ENCODE measurements at places on chromosomes 12 and 14.

GRCh38 chr12:125228519-125229260, 163.5 kb downstream of the AACS start:
- DNase-seq: no peak

- DNase-seq: peak; percentile 34
Observed at GRCh38 chr12:80443974-80444666, at the start of gene PTPRQ. TSS of gene PTPRQ (plus strand) at chr12:80444235. CDS start at chr12:80444346, 111 bp downstream.

- no peak for DNase-seq
Observed at GRCh38 chr12:31279390-31279924, 46.5 kb downstream of the SINHCAF start.

DNA sequence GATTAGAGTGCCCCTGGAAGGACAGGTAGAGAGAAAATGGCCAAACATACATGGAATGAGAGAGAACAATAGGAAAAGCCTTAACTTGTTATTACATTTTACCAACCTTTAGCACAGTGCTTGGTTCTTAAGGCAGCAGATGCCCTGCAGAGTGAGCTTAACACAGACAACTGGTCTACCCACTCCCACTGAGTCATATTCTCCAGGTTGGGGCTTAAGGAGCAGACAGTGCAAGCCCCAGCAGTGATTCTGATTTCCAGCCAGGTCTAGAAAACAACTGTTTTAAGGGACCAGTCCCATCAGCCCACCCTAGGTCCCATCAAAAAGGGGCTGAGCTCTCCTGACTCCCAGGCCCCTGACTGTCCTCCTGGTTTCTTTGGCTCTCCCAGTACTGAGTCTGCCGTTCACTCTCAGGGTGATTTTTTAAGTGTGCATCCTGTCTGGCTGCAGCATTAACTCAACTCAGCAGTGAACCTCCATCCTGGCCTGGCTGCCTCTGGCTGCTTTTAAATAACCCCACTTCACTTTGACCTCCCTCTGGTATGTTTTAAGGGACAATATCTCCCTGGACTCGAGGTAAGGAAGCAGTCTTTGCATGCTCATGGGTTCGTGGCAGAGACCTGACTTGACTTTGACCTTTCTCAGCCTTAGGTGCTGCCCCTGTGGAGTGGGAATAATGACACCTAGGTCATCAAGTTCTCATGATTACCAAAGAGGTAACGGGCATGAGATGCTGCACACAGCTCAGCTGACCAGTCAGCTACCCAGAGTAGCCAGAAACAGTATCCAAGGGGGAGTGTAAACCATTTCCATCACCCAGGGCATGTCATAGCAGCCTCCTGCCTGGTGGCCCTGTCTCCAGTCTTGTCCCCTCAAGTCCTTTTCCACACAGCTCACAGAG, 210.7 kb upstream of the PWP1 start:
- no peak for DNase-seq

GRCh38 chr14:66076176-66076575, 410.0 kb upstream of the CCDC196 start:
- DNase-seq: no peak

DNA sequence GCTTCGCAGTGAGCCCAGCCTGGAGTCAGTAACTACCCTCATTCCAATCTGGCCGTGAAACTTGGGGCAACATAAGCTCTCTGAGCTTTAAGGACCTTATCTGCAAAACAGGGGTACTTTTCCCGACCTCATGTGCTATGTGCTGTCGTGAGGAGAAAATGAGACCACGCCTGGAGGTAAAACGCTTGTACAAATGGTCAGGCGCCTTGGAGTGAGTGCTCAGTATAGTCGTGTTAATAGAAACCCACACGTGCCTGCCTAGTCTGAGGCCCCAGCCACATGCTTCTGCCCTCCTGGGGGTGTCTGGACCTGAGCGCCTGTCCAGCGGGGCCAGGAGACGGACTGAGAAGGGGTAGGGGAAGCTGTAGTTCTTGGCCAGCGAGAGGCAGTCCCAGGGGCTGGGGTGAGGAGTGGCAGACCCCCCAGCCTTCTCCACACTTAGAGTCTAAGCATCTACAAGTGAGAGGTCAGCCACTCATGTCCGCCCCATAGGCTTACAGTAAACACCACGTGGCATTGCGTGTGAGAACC, 4.9 kb downstream of the AQP5 start:
- no peak for DNase-seq

- DNase-seq: peak; percentile 89
Observed at GRCh38 chr12:47837190-47838171, 17.8 kb upstream of the HDAC7 start.

- DNase-seq: peak; percentile 91
Observed at GRCh38 chr14:88492272-88493089, 62.3 kb downstream of the PTPN21 start.

GRCh38 chr12:16454481-16454880, 107.0 kb downstream of the MGST1 start:
- no peak for DNase-seq

DNA sequence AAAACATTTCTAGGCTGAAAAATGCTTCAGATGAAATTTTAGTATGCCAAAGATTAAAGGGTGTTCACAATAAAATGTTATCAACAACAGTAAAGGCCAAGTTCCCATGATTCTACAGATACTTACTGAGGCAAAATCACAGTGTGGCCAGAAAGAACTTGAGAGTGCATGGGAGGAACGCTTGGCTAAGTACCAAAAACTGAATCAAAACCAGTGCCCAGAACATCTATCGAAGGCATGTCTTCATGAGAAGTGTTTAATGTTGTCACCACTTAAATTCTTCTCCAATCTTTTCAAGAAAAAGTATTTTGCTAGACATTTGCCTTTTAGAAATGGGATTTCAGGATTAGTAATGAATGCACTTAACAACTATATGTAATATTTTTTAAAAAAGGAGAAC, 41.5 kb downstream of the KIF21A start:
- DNase-seq: no peak

DNA sequence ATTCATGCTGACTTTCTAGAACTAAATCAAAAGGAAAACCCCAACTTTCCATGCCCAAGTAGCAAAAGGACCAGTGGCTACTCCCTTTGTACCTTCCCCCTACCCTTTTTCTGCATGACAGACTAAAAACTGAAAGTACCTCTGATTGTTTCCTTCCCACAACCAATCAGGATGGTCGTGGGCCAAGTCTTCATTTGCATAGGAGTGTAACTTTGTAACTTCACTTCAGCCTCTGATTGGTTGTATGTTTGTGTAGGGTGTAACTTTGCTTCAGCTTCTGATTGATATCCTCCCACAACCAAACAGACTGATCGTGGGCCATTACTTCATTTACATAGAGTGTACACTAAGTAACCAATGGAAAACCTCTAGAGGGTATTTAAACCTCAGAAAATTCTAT, 96.5 kb downstream of the DENND5B start:
- DNase-seq: no peak

GRCh38 chr12:3197131-3197818, 120.1 kb downstream of the TSPAN9 start:
- no peak for DNase-seq
